Activated T-cell treated with anti-CD3 and anti-CD28 coated beads, Interleukin-2, amount 50 U/mL, for 1 hour (primary cell): ENCODE measurements at places on chromosomes 1 and 21.
A peak's percentile ranks its signal among the peaks of the same experiment; 100 is the strongest.

GRCh38 chr1:3998086-3998485 lies 98.0 kb upstream of the C1orf174 start:
- no peak for DNase-seq

DNA sequence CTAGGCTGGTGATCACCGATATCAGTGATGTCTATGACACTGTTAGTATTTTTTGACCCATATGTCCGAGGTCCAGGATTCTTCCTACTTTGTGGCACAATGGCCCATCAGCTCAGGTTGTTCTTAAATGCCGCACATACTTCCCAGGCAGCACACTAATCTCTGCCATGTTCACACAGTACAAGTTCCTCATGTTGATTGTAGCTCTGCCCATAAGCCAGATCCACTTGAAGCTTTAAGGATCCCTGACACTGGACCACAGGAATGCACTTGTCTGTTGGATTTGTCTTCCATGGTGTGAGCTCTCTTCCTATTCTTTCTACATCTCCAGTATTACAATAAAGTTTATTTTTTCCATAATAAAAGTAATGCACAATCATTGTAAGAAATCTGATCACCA lies 69.5 kb downstream of the DDX20 start:
- no peak for DNase-seq

DNA sequence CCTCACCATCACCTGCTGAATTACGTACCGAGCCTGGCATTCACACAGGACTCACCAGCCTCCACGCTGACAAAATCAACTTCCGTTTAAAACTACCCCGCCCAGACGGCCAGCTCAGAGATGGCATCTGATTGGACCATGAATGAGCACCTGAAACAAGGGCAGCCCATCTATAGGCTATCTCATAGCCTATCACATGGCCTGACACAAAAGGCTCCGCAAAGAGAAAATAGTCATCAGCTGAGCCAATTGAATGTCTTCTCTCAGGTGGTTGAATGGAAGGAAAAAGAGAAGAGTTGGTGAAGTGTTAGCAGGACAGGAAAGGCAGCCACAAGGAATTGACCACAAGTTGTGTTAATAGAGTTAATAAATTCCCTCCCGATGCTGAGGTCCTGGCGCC lies 50.6 kb upstream of the ZC3H12A start:
- DNase-seq = no peak

DNA sequence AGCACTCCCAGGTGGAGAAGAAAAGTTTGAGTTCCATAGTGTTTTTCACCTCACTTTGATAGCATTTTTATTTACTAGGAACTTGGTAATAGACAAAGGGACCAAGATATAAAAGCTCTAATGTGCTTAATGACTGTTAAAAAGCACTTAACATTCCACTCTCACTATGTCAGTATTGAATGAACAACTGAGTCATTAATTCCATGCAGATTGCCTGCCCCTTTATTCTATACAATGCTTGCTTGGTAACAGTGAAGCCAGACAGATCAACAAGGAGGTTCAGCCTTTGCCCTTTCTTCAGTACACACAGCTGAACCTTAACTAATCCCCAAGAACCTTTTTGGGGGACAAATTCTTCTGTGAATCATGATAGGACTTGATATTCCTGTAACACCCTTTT lies 425.5 kb downstream of the NUF2 start:
- no peak for DNase-seq

GRCh38 chr1:6464514-6464836 lies 1.5 kb downstream of the TNFRSF25 start:
- peak; percentile 60 for DNase-seq

DNA sequence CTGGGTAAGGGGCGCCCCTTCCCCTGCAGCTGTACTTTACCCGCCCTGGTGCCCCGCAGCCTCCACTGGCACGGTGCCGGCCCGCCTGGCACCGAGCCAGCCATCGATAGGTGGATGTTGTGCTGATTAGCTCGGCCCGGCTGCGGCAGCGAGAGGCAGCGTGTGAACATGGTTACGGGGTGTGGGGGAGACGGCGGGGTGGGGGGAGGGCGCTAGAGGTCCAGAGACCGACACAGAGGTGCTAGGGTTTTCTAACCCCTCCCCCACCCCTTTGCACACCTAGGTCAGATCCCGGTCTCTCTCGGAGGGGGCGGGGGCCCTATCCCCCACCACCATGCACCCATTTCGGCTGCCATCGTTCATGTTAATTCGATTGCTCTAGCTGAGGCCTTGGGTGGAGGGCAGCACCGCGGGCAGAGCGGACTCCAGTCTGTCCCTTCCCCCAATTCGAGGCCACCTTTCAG lies 6.7 kb downstream of the EFNA4 start:
- no peak for DNase-seq

- DNase-seq = no peak
These were observed 7.9 kb upstream of the TRAF5 start for GRCh38 chr1:211318576-211319280.

- no peak for DNase-seq
These were observed 66.0 kb upstream of the SLC25A33 start for GRCh38 chr1:9473032-9473807.

DNA sequence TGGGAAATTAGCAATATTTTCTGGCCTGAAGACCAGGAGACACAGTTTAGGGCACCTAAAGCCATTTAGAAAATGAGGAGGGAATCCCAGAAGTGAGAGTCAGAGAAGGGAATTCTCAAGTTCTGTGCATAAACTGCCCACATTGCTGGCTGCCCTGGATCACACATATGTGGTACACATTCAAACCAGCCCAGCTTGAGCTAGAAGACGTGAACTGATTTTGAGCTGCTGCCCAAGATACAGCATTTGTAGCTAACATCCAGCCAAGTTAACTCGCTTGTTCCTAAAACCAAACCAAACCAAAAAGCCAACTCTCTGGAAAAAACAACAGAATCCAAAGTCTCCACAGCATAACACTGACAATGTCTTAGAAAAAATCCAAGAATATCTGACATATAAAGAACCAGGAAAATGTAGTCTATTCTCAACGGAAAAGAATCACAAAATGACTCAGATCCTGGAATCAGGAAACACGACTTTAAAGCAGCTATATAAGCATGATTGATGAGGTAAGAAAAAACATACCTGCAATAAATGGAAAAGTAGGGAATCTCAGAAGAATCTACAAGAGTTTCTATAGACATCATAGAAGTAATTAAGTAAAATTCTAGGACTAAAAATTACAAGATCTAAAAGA lies 18.2 kb upstream of the QSOX1 start:
- no peak for DNase-seq

GRCh38 chr1:44305962-44306422 lies 49.1 kb downstream of the ERI3 start:
- no peak for DNase-seq

DNA sequence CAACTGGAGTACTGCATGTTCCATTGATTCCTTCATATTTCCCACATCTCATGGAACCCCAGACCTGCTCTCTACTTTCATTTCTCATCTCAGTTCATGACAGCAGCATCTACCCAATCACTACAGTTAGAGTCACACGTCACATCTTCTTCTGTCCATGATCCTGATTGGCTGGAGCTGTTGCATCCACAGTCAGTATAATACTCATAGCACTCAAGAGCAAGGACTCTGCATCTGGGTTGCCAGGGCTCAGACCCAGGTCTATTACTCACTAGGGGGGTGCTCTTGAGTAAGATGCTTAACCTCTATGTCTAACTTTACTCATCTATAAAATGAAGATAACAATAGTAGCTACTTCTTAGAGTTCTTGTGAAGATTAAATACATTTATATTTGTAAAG lies 4.4 kb upstream of the XPR1 start:
- DNase-seq = no peak

DNA sequence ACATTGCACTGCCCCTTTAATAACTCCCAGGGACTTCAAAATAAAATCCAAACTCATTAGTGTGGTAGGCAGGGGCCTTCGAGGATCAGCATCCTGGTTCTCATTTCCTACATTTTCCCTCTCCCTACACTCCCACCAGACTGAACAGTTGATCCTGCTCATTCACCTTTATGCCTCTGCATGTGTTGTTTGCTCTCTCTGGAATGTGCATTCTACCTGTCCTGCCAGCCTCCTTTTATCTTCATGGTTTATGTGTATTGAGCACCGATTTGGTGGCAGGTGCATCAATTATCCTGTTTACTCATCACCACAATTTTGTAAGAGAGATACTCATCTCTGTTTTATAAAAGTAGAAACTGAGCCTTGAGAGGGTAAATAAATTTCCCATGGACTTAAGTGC lies 125.0 kb downstream of the ADSS2 start:
- DNase-seq = no peak

DNA sequence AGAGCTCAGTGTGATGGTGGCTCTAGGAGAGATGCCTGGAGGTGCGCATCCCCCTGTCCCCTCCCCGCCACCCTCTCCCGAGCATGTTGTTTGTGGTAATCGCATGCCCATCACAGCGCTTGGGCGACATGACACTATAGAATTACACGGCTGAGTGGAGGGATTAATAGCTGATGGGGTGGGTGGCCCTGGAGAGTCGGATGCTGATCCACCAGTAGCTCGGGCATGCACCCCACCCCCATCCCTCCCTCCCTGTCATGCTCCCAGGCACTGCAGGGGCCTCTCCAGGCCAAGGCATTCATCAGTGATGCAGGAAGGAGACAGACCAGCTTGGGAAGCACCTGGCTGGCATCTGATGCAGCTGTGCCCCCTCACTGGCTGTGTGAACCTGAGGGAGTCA lies 159.0 kb upstream of the IGSF21 start:
- DNase-seq = no peak

DNA sequence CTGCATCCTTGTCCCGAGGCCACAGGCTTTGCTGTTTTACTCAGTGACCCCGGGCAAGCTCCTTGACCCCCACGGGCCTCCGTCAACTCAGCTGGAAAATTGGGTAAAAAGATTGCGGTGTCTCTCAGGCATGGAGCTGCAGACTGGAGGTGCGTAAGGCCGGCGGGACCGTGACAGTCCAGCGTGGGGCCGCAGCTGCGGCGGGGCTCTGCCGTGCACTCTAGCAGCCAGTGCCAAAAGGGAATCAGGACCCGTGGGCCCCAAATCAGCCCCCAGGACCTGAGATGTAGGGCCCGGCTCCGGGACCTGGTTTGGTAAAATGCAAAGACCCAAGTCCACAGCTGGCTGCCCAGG lies 158.3 kb downstream of the PRDM16 start:
- DNase-seq = no peak

DNA sequence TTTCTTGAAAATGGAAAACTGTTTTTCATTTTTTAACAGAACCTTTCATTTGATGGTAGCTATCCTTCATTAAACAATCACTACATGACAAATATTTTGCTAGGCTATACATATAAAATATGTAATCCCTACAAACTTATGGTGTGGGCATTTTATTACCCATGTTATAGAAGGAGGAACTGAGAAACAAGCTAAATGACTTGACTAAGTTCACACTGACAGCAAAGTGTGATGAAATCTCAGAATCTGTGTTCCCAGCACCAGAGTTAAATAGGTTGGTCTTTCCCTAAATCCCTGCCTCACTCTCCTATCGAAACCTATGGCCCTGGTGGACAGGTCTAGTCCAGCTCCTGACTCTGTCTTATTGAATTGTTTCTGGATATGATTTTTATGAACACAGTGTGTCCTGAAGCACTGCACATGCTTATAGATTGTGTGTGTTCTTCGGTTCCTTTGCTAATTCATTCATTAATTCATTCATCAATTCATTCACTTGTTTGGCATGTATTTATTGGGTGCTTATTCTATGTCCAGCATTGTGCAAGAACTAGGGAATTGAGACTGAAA lies 301.0 kb downstream of the GRIK1 start:
- DNase-seq = no peak

DNA sequence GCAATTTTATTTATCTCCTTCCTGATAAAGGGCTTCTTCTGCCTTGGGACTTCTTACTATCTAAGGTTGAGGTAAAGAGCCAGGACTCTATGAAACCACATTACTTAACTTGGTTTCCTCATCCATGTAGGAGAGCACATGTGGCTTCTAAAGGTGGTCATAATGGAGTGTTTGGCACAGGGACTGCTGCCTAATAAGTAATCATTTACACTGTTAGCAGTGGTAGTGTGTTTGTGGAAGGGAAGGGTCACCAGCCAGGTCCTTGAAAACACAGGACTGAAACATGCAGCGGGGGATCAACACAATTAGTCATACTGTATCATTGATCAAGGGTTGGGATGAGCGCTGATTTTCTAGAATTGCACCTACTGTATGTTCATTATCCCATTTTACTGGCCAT lies 59.6 kb downstream of the UCK2 start:
- DNase-seq = no peak

DNA sequence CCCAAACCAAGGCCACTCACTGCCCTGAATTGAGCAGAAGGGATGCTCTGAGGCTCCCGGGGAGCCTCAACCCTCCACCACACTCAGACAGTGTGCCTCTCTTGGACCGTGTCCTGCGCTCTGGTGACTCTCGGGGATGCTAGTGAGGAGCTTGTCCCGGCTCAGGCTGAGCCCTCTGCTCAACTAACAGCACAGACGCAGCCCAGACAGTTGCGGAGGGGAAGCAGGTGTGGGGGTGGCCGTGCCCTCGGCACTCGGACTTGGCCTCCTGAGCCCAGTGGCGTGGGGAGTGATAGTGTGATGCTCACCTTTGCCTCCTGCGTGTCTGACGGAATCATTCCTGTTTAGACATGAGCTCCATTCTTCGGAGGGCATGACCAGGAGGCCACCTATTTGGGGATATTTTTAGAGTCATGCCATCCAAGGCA lies 15.4 kb upstream of the SLC19A1 start:
- peak; percentile 19 for DNase-seq

DNA sequence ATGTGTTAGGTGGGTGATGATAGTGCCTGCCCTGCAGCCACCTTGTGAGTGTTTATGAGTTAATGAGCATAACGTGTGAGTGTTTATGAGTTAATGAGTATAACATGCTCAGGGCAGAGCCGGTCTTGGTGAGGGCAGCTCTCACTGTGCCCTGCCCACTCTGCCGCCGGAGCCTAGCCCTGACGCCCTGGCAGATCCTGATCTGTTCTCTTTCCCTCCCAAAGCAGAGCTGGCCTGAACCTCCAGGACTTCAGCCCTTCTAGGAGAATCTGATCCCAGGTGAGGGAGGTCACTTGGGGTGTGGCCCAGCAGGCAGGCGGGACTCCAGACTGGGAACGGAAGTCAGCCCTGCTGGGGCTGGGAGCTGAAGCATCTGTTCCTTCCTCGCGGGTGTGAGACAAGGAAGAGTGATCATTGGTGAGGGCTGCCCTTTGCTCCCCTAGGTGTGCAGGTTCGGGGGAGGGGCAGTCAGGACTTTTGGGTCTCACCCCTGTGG lies 5.7 kb downstream of the FBLIM1 start:
- DNase-seq = no peak

GRCh38 chr1:16298653-16299052 lies 53.6 kb downstream of the FBXO42 start:
- DNase-seq = no peak

GRCh38 chr1:25676488-25676887 lies 59.9 kb downstream of the MAN1C1 start:
- DNase-seq = no peak
